ENCODE measurements at places on chromosomes 16 and 17.
A peak's percentile ranks its signal among the peaks of the same experiment; 100 is the strongest.

GRCh38 chr16:27154705-27155521, 48.4 kb upstream of the KDM8 start:
- no peak for DNase-seq

- DNase-seq: no peak
Measured at GRCh38 chr16:66358231-66358630, 8.3 kb upstream of the CDH5 start.

DNA sequence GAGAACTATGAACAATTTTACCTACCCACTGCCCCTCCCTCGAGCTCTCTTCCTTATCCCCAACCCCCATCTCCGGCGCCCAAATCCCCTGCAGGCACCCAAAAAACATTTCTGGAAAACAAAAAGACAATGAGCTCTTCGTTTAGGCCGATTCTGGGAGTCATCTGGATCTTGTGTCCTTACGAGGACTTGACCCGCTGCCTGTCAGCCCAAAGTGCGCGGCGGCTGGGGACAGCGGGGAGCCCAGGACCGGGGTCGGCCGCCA, 524 bp downstream of the STRADA start:
- no peak for DNase-seq

- peak; percentile 53 for DNase-seq
Measured at GRCh38 chr17:57999496-58000017, 7.5 kb downstream of the SRSF1 start.

DNA sequence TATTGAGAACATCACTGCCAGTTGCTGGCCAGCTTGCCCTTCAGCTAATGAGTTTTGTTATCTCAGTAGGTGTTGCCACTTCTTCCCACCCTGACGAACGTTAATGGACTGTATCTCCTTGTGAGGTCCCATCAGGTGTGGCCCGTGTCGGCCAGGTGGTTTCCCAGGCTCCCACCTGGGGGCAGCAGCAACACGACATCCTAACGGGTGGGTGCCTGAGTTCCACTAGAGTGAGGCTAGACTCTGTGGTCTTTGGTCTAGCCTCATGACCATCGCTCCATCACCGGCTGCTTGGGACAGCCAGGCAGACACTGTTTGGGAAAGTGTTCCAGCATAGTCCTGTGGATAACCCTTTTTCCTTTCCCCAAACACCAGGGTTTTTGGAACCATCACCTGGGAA, 45.6 kb upstream of the LCMT1 start:
- DNase-seq: no peak

GRCh38 chr17:59643159-59644140, 23.8 kb downstream of the CLTC start:
- no peak for DNase-seq

- DNase-seq: no peak
Measured at GRCh38 chr17:17919169-17920107, 52.8 kb downstream of the TOM1L2 start.

DNA sequence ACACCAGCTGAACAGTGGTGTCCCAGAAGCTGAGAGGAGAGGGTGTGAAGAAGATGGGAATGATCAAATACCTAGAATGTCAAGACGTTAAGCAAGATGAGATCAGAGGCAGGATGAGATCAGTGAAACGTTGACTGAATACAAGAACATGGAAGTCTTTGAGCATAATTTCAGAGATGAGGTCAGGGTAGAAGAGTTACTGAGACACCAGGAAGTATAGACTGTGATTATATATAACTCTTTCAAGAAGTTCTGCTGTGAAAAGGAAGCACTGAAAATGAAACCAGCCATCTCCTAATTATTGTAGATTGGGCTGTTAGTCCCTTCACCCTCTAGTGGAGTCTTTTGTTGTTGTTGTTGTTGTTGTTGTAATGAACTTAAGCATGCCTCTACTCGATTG, 9.1 kb downstream of the SHCBP1 start:
- no peak for DNase-seq
